Stimulated activated CD8-positive, alpha-beta memory T cell treated with anti-CD3 and anti-CD28 coated beads, Interleukin-4, amount 100 ng/mL, for 1 hour (primary cell): ENCODE measurements at places on chromosomes 7 and 10.

GRCh38 chr7:158248816-158249215, 338.8 kb downstream of the PTPRN2 start:
- DNase-seq = no peak

DNA sequence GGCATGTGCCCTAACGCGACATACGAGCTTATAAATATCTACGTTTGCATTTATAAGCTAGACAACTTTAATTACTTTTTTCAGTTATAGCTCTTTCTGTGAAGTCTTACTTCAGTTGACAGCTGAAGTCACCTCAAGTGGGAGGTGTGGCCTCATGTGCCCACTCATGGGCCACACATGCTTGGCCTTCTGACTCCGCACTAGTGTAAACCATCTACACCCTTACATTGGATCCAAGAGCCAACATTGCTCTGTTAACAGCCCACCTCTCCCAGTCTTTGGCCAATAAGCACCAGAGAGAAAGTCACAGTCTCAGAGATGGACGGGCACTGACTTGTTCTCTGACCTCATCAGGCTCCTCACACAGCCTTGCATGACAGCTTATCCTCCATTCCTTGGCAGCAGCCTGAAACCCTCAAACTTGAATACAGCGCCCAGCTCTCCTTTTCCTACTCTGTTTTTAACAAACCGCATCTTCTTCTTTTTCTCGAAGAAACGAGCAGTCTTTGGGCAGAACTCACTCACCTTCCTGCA, 70.9 kb upstream of the AMPH start:
- no peak for DNase-seq

DNA sequence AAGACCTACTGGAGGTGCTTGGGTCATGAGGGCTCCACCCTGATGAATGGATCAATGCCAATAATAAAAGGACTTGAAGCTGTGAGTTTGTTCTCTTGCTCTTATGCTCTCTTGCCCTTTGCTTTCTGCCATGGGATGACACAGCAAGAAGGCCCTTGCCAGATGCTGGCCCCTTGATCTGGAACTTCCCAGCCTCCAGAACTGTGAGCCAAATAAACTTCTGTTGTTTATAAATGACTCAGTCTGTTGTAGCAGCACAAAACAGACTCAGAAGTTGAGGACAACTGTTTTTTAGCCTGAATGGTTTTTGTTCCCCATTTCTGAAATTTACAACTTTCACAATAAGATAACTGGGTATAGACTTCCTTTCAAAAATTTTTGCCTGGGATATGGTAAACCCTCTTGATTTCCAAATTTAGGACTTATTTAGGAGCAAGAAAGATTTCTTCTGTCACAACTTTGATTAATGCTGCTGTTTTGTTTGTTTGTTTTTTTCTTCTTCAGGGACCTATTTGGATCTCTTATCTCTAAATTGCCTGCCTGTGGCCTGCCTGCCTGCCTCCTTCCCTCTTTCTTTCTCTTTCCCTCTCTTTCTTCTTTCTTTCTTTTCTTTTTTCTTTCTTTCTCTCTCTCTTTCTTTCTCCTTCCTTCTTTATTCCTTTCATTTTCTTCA, 12.1 kb downstream of the ENTPD1 start:
- no peak for DNase-seq

DNA sequence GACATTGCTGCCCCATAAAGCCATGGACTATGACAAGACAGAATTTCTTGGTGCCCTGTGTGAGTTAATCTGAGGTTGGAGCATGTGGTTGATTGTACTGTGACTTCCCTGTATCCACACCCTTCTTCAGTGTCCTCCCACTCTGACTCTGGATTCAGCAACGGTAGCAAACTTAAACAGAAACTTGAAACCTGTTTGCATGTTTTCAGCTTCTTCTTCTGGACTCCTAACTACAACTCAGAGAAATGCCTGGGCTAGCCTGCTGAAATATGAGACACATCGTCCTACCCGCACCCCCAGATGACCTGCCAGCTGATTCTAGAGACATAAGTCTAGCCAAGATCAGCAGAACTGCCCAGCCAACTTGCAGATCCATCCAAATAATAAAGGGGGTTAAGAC, 78.4 kb downstream of the IPMK start:
- DNase-seq = no peak

- DNase-seq = no peak
Observed at GRCh38 chr10:21172930-21173801, 276.1 kb upstream of the NEBL start.

- no peak for DNase-seq
Observed at GRCh38 chr7:7672545-7673239, 32.1 kb downstream of the UMAD1 start.

- no peak for DNase-seq
Observed at GRCh38 chr7:27430105-27430504, 187.5 kb downstream of the EVX1 start.

DNA sequence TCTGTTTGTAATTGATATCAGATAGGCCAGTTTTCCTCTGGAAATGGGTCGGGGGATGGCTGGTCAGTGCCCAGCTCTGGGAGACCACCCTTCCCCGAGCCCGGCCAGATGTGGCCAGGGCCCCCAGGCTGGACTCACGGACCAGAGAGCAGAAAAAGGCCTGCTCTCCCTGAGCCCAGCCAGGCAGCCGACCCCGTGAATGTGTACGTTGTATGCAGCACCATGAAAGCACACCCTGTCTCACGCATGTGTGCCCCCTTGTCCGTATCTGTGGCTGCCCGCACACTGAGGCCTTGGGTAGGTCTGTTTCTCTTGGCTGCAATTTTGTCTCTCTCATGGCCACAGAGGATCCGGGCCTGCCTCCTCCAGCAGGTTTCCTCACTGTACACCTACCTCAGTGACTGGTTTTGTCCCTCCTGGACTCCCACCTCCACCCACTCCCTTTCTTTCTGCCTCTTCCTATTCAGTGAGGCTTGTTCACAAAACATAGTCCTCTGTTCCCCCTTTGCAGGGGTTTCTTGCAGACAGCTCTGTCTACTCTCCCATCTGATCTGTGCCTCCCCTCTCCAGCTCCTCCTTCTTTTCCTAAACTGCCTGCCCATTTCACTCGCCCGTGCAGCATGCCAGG, 23.6 kb upstream of the ANKRD2 start:
- DNase-seq = no peak

- no peak for DNase-seq
Observed at GRCh38 chr10:97456034-97456685, 10.2 kb downstream of the ZDHHC16 start.

- DNase-seq = no peak
Observed at GRCh38 chr10:63477927-63478326, 12.2 kb upstream of the JMJD1C start.

- no peak for DNase-seq
Observed at GRCh38 chr7:55641811-55642210, 69.5 kb upstream of the VOPP1 start.

GRCh38 chr10:85924382-85925102, 442.1 kb downstream of the GRID1 start:
- DNase-seq = no peak

DNA sequence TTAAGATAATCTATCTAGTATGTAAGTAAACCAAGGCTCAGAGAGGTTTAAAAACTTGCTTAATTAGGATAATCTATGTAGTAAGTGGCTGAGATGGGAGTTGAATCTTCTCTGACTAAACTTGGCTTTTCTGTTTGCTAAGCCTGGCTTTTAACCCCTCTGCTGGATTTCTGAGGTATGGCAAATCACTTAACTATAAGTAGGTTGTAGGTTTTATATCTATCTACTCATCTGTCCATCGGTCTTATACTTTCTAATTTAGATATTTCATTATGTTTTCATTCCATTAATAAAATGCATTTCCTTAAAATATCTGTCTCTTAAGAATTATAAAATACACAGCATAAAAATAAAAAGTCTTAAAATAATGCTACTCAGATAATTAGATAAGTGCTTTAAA, 59.4 kb downstream of the ST7 start:
- no peak for DNase-seq

- no peak for DNase-seq
Observed at GRCh38 chr7:132030883-132031282, 474.5 kb upstream of the PODXL start.

- DNase-seq = no peak
Observed at GRCh38 chr7:145848691-145849090, 267.9 kb upstream of the CNTNAP2 start.

DNA sequence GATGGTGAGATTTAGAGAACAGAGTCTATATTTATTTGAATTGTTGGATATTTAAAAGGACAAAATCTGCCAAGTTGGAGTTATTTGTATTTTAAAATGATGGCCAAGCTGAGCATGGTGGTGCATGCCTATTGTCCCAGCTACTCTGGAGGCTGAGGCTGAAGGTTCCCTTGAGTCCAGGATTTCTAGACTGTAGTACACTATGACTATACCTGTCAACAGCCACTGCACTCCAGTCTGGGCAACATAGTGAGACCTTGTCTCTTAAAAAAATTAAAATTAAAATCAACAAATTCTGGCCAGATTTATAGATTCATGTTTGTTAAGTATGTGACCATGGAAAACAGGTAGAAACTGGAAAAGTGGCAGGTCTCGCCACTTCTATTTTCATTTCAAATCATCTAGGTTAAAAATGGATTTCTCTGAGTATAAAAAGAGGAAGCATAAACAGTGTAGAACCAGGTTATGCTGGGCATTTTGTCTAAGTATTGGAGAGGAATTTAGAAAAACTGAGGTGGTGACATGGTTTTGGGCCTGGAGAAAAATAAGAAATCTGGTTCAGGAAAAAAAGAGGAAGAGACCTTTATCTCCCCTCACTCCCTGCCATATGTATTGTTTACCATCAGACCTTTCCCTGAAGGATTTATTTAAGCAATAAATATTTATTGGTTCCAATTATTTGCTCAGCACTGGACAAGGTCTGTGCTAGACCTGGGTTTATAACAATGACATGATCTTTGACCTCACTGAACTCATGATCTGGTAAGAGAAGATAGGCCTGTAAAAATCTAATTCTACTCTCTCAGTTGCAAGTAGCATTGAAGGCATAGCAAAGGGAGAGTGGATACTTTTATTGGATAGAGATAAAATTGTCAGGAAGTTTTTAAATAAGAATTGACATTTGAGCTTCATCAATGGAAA, 134.2 kb downstream of the TSPAN12 start:
- DNase-seq = no peak

GRCh38 chr10:33539116-33539515, 204.6 kb upstream of the NRP1 start:
- DNase-seq = no peak

DNA sequence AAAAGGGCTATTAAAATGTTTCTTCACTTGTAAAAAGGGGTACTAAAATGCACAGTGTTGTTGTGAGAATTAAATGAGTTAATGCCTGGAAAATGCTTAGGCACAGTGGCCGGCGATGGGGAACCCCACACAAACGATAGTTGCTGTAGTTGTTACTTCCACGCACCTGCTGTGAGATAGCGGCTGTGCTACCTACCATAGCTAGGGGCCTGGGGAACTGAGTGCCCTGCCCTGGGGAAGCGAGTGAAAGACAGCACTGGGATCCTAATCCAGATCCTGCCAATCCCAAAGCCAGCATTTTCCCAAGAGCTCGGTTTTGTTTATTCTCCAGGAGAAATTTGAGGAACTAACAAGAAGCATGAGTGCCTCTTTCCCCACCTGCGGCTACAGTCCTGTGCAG, 27.8 kb downstream of the DDC start:
- no peak for DNase-seq

GRCh38 chr10:92024700-92025099, 101.1 kb downstream of the BTAF1 start:
- DNase-seq = no peak

GRCh38 chr7:931871-932650, 22.4 kb downstream of the ADAP1 start:
- DNase-seq = no peak

DNA sequence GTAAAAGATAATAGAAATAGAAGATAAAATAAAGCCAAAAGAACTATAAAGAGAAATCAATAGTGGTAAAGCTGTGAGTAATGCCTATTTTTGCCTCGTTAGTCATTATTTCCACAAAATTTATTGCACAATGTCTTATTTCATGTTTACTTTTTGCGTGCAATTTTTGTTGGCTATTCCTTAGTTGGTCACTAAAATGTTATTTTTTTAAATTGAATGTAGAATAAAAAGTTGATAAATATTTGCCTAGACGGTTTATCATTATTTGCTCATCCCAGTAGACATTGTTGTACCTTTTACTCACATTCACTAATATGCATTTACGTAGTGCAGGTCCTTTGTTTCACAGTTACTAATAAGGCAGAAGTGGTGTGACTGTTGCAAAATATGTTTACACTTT, 227.8 kb upstream of the BMPER start:
- no peak for DNase-seq

GRCh38 chr10:69908124-69908523, 106.4 kb downstream of the COL13A1 start:
- no peak for DNase-seq
